ENCODE measurements at places on chromosomes 2 and 18.

- DNase-seq: no peak
Observed at GRCh38 chr2:36889795-36890194, 76.5 kb downstream of the STRN start.

GRCh38 chr2:96205888-96206287 is 2.7 kb downstream of the STARD7 start:
- no peak for DNase-seq

- no peak for DNase-seq
Observed at GRCh38 chr2:198135481-198135934, 331.1 kb downstream of the PLCL1 start.

- peak; percentile 68 for DNase-seq
Observed at GRCh38 chr2:156333951-156334495, 1.5 kb upstream of the NR4A2 start.

GRCh38 chr18:11259469-11260150 is 110.2 kb upstream of the PIEZO2 start:
- DNase-seq: no peak

- DNase-seq: no peak
Observed at GRCh38 chr2:76251342-76251741, 540.6 kb upstream of the GCFC2 start.

GRCh38 chr18:79952996-79953559 is 1.6 kb upstream of the SLC66A2 start:
- no peak for DNase-seq

GRCh38 chr2:26173776-26174482 is 1.0 kb downstream of the GAREM2 start:
- DNase-seq: peak; percentile 49

DNA sequence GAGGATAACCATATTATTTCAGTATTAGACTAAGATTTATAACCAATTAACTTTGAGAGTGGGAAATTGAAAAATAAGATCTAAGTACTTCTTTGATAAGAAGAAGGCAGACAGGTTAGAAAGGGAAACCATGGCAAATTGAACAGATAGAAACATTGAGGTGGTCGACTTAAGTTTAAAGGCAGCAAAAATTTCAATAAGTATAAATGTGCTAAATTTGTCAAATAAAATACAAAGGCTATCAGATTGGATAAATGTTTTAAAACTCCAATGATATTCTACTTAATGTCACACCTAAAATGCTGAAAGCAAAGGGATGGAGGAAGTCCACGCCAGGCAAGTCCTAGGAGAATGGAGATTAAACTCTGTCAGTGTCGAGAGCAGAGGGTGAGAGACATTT is 59.2 kb downstream of the TMEM18 start:
- DNase-seq: no peak

DNA sequence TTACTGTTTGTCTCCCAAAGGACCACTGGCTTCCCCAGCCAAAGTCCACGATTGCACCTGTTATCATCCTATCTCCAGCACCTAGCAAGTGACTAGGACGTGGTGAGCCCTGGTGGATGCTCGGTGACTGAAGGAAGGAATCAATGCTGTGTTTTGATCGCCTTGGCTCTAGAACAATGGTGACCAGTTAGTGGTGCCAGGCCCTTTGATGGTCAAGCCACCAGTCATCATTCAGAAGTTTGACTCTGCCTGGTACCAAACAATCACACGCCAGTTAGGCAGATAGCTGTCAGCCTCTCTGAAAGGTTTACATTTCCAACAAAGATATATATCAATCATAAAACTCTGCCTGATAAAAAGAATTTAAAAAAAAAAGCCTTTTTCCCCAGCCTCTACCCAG is 244.1 kb downstream of the SH3BP4 start:
- peak; percentile 73 for DNase-seq

- no peak for DNase-seq
Observed at GRCh38 chr2:239318790-239319661, 81.8 kb downstream of the HDAC4 start.

- no peak for DNase-seq
Observed at GRCh38 chr2:159035790-159036411, 67.5 kb downstream of the TANC1 start.

- DNase-seq: no peak
Observed at GRCh38 chr2:113219889-113220641, 46.3 kb downstream of the PSD4 start.

GRCh38 chr2:28659127-28659526 is 92.5 kb upstream of the PPP1CB start:
- no peak for DNase-seq

DNA sequence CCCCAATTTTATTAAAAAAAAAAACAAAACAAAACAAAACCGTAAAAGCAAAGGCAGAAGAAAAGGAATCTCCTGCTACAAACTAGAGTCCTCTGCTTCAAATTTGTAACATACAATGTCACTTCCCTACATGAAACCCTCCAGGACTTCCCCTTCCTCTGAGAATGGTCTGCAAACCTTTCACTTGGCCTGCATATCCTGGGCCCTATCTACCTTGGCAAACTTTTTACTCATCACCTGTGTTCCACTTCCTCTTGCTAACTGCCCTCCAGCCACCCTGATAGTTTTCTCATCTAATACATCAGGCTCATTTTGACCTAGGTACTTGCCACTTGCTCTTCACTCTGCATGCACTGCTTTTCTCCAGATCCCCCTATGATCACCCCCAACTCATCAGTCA is 255.5 kb downstream of the ETAA1 start:
- DNase-seq: no peak

DNA sequence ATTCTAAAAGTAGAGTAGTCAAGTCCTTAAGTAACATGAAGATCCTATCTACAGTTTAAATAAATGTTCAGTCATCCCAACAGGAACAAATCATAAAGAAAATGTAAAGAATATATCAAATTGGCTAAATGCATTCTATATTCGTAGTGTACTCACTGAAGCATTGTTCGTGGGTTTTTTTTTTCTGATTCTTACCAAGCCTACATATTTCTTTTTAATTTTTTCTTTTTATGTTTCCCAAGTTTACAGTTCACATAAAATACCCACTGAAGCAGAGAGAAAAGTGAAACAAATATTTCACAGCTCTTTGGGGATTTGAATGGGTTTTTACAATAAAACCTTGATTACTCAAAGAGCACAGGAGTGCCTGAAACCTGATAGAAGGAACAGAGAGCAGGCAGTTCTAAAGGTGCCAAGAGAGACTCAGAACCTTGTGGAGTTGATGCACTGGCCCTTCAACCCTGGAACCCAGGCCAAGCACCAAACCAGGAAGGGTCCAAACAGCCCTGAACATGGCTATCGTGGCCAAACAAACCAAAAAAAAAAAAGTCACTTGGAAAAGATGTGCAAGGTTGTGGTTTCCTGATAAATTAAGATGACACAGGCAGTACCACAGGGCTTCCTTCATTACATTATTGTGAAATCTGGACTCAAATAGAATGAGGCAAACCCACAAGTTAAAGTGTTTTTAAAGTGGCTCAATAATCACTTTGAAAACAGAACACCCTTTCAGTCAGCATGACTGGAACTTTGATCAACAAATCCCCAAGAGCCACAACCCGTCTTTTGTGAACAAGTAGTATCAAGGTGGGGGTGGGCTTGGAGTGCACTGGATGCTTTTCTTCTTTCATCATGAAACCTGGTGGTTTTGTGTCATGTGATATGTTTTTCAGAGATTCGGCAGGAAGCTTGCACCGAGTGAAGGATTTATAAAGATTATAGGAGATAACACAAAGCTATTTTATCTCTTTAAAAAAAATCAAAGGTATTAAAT is 245.0 kb upstream of the FN1 start:
- no peak for DNase-seq

GRCh38 chr2:156064540-156064939 is 268.0 kb downstream of the NR4A2 start:
- no peak for DNase-seq

GRCh38 chr18:51622702-51623101 is 425.2 kb upstream of the MEX3C start:
- no peak for DNase-seq

DNA sequence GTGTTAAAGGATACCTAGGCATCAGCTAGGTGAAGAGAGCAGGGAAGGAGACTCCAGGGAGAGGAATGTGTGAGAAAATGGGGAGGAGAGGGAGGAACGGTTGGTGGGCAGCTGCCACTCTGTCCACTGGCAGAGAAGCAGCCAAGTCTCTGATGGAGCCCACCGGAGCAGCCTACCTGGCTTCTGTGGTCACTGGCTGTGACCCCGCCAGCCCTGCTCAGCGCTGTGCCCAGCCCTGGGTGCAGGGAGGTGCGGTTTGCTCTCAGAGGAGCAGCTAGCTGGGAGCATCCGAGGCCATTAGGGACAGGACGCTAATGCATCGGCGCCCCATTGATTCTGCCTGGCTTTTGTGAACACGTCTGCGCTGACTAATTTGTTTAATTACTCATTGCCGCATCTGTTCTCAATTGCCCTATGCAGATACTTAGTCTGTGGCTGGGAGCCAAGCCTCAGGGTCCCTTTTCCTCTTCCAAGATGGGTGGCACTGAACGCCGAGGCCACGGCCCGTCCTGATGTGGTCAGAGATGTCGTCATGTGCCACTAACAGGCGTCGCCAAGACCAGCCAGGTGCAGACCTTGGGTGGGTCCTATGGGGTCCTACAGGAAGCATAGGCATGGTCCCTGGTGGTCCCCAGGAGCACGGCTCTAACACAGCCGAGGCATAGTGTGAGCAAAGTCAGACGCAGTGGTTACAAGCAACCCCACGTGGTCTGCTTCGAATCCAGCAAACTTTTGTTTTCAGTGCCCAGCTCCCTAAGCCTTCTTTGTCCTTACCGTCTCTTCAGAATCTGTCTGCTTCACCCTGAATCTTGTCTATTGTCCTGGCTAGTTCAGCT is 82.0 kb downstream of the RRM2 start:
- no peak for DNase-seq

DNA sequence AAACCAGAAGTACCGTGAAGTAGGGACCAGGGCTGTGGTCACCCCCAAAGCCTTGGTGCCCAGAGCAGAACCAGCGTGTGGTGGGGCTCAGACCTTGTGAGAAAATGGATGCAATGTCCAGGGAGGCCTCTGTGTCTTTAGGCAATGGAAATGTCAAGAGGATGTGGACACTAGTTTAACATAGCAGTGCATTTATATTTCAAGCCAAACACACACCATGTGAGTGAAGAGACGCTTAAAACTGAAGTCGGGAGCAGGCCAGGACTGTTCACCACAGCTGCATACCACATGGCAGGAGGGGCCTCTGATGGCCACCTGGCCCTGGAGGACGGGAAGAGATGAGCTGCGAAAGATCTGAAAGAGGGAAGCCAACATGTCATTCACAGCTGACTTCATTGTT is 87.3 kb upstream of the LDLRAD4 start:
- no peak for DNase-seq

GRCh38 chr2:535222-535621 is 142.0 kb downstream of the TMEM18 start:
- DNase-seq: no peak

GRCh38 chr2:207238831-207239701 is 73.3 kb upstream of the KLF7 start:
- DNase-seq: no peak

DNA sequence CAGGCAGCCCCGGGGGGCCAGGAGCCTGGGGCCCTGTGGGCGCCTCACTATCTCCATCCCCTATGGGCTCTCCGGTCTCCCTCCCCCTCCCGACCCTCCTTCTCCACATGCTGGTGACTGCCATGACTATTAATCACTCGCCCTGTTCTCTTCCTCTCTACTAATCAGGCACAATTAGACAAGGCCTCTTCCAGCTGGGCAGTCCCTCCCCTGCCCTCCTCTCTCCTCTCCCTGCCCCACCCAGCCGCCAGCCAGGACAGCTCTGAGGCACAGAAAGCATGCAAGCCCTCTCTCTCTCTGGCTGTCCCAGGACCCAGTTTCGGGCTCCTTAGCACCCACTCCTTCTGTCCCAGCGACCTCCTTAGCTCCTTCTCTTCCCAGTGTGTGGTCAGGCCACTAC is 5.8 kb downstream of the ASIC4 start:
- DNase-seq: no peak

DNA sequence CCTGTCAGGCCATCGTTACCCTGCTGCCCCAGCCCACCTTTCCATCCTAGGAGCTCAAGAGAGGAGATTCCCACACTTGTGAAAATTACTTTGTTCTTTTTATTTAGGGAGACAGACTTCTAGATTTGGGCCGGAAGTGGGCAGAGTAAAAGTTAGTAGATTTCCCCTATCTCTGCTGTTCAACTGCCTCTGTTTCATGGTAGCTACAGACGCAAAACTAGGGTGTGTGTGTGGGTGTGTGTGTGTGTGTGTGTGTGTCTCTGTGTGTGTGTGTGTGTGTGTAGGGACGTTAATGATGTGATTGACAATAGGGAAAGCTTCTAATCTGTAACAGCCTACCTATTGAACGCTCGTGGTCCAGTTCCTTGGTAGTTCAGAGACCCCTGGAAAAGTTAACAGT is 438 bp downstream of the PSMA8 start:
- DNase-seq: no peak

DNA sequence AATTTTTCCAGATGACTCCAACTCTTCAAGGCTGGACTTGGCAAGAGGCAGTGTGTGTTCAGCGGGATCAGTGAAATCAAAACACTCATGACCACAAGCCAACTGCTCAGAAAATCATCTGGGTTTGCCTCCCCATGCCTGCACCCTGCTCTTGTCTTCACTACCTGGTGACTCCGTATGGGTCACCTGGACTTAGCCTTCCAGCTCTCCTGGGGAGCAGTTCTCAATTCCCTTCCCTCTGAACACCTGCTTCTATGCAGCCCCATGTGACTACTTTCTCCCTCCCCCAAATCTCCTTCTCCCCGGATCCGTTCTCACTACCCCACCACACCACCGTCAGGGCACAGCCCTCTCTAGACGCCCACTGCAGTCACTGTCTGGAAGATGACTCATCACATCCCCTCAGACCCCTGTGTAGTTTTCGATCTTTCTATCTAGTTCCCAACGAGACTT is 130.2 kb upstream of the ID2 start:
- DNase-seq: no peak

- no peak for DNase-seq
Observed at GRCh38 chr18:23908827-23909226, 105.7 kb upstream of the TTC39C start.

GRCh38 chr2:159989249-159989648 is 73.2 kb downstream of the PLA2R1 start:
- no peak for DNase-seq

DNA sequence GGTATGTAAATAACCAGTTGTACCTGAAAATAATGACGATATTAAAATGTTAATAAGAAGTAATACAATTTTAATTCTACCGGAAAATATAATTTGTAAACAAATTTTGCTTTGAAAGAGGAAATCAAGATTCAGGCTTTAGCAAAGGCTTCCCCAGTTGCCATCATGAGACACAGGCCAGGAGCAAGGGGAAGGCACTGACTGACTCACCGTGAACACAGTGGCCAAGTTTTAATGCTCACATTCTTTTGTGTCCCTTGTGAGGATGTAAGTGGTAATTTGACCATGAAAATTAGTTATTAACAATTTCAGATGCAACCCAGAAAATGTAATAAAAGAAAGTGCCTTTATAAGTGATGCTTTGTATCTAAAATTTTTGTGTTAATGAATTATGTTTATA is 164.1 kb downstream of the GREB1L start:
- no peak for DNase-seq

- no peak for DNase-seq
Observed at GRCh38 chr2:26144031-26144430, 28.9 kb upstream of the GAREM2 start.

Data from putamen (tissue), 1 donor.